GM12878 (cell line): ENCODE measurements at places on chromosomes 2 and 18. TPM values are rescaled to one million over a fixed set of nuclear protein-coding genes. Genes with fewer than 3 reads are reported as not detected.

The NEU4 gene
- total RNA-seq = 0.28 and 0.98 TPM in 2 replicates

- DNase-seq = no peak
- no peak overlapping the region for H3K27ac ChIP-seq
- no peak overlapping the region for H3K4me3 ChIP-seq
- H3K4me1 ChIP-seq = no peaks in the 10 kb centered on the region
Observed at GRCh38 chr2:10389573-10389972, 58.6 kb downstream of the ODC1 start.

- no peak for DNase-seq
- H3K4me1 ChIP-seq = no peaks in the 10 kb centered on the region
- peaks cover 3% of the 10 kb centered on the region; the same call in 1 of the 2 replicates for H3K27me3 ChIP-seq
- H3K27ac ChIP-seq = no peak overlapping the region
- no peak overlapping the region for H3K4me3 ChIP-seq
Observed at GRCh38 chr18:45119876-45120275, 439.2 kb downstream of the SETBP1 start.

DNA sequence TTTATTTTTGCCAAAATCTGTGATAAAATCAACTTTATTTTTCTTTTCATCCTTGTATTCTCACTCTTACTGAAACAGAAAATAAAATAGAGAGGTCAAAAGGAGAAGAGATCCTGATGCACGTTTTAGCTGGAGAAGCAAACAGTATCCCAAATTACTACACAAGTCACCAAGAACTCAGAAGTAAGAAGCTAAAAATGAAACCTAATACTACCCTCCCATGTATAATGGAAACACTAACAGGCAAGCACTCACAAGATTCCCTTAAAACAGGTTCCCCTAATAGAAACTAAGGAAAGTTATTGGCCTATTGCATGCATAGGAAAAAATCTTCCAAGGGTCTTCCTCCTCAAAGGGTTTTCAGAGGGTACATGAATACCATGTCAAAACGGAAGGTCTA lies 927.0 kb downstream of the ERBB4 start:
- no peaks in the 10 kb centered on the region for H3K4me1 ChIP-seq
- DNase-seq = no peak
- H3K27me3 ChIP-seq = no peaks in the 10 kb centered on the region
- no peak overlapping the region for H3K27ac ChIP-seq
- H3K36me3 ChIP-seq = no peaks in the 10 kb centered on the region
- H3K4me3 ChIP-seq = no peak overlapping the region

DNA sequence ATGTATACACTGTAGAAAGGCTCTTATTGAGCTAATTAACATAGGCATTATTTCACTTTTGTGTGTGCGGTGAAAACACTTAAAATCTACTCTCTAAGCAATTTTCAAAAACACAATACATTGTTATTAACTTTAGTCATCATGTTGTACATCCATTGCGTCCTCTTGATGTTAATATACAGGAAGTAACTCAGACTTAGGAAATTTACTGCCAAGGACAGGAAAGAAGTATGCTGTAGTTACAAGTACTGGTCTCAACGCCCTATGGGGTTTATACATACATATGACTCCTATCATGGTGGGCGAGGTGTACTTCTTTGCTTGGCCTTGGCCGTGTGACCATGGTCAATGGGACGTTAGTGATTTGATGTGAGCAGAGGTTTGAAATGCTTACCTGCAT lies 15.5 kb downstream of the SCTR start:
- no peaks in the 10 kb centered on the region for H3K36me3 ChIP-seq
- DNase-seq = no peak
- H3K4me3 ChIP-seq = no peak overlapping the region

- no peak overlapping the region for H3K27ac ChIP-seq
- H3K27me3 ChIP-seq = no peaks in the 10 kb centered on the region
- no peak overlapping the region for H3K4me3 ChIP-seq
- H3K4me1 ChIP-seq = no peaks in the 10 kb centered on the region
- no peak for DNase-seq
- no peaks in the 10 kb centered on the region for H3K36me3 ChIP-seq
Observed at GRCh38 chr2:126921066-126921465, 22.4 kb downstream of the TEX51 start.
